ENCODE measurements at places on chromosomes 13 and 19.

DNA sequence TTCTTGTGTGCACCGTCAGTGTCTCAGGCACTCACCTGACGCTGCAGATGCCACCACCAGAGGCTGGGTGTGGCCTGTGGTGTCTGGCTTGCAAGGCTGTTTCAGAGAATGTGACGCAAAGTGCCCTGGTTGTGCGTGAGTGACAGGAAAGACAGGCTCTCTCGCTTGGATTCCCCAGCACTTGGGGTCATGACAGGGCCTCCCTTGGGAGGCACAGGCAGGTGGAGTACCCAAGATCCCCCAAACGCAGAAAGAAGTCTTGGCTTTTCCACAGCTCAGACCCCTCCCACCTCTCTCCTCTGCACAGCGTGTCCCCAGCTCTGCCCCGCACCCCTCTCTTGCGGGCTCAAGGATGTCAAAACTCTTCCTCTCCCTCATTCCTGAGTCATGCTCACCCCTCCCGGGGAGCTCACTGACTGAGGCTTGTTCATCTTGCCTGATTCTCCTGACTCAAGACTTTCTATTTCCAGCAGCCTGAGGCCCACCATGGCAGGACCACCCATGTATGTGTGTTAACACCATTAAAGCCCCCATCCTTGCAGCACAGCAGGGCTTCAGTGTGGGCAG, 21.0 kb downstream of the DHX34 start:
- no peak for DNase-seq

DNA sequence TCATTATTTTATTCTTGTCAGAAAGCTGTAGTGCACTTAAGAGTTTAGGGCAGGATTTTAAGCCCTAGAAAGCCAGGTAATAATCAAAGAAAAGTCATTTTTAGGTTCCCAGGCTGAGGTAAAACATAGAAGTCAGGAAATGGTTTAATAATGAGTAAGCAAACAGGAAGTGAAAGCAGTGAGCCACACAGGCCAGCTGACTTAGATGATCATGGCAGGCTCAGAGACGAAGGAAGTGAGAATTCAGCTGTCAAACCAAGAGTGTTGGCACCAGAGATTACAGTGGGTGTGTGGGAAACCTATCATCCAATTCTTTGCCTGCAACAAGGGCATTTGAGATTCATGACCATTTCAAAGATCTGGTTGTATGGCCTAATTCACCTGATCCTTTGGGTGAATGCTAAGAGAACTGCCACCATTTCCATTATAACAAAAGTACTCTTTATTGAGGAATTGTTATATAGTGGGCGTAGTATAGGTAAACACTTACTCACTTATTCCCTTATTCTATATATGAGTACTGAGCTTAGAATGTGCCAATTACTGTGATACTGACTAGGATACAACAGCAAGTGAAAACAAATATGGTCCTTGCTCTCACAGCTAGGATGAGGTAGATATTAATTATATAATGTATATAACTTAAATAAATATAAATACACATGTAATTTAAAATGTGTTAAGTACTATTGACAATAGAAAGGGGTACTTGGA, 103.7 kb upstream of the EDNRB start:
- DNase-seq = no peak

GRCh38 chr19:54517483-54517882, 14.9 kb downstream of the LAIR2 start:
- DNase-seq = no peak

- no peak for DNase-seq
Measured at GRCh38 chr13:49980266-49980665, 16.6 kb upstream of the TRIM13 start.

- DNase-seq = no peak
Measured at GRCh38 chr13:52025475-52026245, 1.2 kb downstream of the UTP14C start.

- no peak for DNase-seq
Measured at GRCh38 chr13:78657699-78658629, 991 bp downstream of the OBI1 start.

DNA sequence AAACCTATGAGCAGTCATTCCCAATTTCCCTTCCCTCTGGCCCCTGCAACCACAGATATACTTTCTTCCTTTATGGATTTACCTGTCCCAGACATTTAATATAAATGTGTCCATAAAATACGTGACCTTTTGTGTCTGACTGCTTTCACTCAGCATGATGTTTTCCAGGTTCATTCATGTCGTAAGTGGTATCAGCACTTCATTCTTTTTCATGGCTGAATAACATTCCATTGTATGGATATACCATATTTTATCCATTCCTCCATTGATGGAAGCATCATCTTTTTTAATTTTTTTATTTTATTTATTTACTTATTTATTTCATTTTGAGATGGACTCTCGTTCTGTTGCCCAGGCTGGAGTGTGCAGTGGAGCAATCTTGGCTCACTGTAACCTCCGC, 8.0 kb upstream of the PPP6R1 start:
- DNase-seq = no peak

DNA sequence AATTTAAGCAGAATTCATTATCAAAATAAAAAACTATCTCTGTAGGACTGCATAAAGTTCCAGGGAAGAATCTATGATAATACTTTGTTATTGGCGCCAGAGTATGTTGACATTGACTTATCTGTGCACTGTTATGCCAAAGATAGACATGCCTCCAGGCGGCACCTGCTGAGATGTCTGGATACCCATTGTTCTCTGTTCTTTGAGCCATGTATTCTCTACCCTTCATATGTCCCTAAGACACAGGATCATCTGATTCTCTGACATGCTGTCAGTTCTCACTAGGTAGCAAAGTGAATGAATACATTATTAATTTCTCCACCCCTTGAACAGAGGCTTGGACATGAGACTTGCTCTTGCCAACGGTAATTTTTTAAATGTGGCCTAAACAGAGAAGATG, 517.8 kb upstream of the SLITRK5 start:
- no peak for DNase-seq

All from left lung (tissue), 14 donors.